8988T (cell line): ENCODE measurements at places on chromosomes 5 and 9.

GRCh38 chr5:151208481-151208914, 15.4 kb downstream of the CCDC69 start:
- no peak for DNase-seq

DNA sequence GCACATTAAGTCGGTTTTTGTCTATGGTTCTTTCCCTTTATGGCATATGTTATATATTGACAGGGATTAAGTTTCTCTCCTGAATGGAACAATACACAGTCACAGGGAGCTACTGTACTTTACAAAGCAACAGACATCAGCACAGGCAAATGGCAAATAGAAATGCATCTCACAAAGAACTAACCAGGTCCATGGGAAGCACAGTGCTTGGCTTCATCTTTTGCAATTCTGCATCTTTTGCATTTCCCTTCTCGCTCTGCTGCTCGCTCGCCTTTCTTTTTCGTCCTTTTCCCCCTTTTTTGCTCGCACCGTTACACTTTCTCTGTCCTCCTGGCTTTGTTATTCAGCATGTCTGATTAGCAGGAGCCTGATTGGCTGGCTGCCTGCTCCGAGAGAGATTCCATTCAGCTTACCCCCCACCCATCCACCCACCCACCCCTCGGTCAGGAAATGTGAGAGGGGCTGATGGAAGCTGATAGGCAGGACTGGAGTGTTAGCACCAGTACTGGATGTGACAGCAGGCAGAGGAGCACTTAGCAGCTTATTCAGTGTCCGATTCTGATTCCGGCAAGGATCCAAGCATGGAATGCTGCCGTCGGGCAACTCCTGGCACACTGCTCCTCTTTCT, at the start of gene ADAMTSL1:
Gene ADAMTSL1, plus strand, starts transcription at position 502 of the 628 bp plus-strand sequence. Its CDS starts 80 bp downstream, at position 582.
- peak; percentile 5 for DNase-seq

GRCh38 chr5:174259696-174260420, 214.4 kb downstream of the NSG2 start:
- no peak for DNase-seq

GRCh38 chr5:132601071-132601728, 44.4 kb downstream of the RAD50 start:
- no peak for DNase-seq

GRCh38 chr9:136080716-136081112, 14.4 kb downstream of the NACC2 start:
- DNase-seq: peak; percentile 8

GRCh38 chr5:123371575-123372179, 51.5 kb downstream of the CEP120 start:
- DNase-seq: no peak

GRCh38 chr9:82406456-82407085, 418.0 kb downstream of the SPATA31D1 start:
- DNase-seq: no peak

- DNase-seq: no peak
Observed at GRCh38 chr5:60257596-60258271, 364.2 kb upstream of the PDE4D start.

- no peak for DNase-seq
Observed at GRCh38 chr5:55551358-55551757, 16.6 kb upstream of the PLPP1 start.

DNA sequence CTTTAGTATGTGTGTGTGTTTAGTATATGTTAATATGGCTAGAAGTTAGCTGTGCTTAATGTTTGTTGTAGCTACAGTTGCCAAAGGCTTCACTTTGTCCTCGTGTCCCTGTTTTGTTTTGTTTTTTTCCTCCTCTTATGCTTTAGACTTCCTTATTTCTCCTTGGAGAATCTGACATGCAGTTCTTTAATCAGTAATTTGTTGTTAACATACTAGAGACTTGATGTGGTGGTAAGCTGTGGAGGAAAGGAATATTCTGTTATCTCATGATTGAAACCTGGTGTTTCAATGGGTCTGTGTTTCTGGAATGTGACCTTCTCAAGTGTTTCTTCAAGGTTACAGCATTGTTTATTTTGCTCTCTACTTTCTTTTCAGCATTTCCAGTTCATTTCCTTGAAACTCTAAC, 515.6 kb upstream of the ST8SIA4 start:
- DNase-seq: no peak

GRCh38 chr5:142886211-142886610, 116.0 kb downstream of the ARHGAP26 start:
- no peak for DNase-seq

DNA sequence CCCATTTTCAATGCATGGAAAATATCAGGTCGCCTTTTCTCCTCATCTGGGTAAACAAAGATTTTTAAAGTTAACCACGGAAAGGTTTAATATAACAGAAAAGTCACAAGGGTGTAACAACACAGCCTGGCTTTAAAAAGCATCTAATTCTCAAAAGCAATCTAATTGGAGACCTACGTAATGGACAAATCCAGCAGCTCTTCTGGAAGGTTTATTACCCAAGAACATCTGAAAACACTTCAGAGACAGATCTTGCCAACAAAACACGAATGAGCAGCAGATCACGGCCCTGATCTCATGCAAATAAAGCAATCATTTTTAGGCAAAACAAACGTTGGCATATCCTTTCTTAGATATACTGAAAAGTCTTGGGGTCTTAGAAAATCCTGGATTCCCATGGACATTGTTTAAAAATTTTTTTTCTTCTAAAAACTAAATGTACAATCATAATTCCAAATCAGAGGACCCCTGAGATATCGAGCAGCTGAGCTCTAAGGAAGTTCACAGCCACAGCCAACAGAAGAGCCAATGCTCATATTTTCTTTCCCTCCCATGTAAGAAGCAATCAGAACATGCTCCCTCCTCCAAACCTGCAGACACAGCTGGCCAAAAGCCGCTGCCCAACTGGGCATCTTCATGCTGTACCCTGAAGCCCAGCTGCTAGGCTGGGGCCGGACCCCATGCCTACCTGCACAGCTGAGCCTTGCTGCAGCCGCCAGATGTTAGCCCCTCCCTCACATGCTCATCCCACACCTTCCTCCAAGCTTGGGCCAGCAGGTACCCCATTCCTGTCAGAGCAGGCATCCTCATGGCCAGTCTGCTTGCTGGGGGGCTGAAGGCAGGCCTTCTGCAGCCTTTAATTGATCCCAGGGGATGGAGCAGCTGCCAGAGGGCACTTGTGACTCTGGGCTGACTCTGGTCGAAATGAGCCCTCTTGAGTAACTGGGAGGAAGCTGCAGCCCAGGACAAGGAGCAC, 11.2 kb downstream of the ANKS6 start:
- no peak for DNase-seq

GRCh38 chr5:77325921-77326541, 115.6 kb downstream of the PDE8B start:
- no peak for DNase-seq

DNA sequence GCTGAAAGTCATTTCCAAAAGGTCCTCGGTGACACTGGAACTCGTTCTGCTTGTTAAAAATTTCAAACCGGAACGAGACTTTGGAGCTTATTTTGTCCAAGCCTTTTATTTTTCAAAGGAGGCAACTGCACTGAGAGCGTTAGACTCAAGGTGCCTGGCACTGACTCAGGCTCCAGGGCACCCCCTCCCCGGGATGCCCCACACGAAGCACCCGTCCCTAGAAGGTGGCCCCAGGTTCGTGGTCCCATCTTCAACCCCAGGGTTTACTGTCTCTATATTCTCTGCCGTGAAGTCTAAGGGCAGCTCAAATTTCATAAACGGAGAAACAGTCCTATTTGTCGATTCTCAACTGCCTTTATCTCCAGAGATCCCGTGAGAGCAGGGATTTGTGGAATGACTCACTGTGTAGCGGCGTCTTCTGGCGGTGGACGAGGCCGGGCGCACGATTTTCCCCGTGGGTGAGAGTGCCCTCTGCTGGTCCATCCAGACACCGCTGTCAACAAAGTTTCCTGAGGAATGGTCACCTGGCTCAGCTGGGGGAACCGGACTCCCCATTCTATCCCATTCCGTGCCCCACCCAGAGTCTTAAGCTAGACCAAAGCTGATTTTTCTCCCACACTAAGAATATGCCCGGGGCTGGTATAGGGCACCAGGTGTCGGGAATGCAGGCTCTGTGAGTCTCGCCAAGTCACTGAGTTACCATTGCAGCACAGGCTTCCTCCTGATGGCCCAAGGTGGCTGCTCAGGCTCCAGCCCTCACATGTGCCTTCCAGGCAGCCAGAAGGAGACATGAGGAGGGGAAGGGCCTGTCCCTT, 27.1 kb upstream of the SLC6A19 start:
- DNase-seq: peak; percentile 90

- DNase-seq: no peak
Observed at GRCh38 chr5:57724836-57725235, 242.2 kb upstream of the ACTBL2 start.

DNA sequence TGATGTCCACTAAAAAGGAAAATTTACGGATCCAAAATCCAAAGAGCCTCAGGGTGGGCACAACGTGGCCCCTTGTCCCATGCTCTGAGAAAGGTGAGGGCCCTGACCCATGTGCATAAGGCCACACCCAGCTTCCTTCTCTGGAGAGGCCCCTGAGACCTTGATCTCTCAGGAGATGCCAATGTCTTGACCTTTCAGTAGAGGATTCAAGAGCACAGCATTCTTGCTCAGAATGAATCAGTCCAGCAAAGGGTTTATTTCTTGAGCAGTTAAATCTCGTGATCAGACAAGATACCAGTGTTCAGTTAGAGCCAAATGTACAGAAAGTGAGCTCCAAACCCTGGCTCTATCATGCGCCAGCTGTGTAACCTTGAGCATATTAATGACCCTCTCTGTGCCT, 115.9 kb upstream of the DAPK1 start:
- no peak for DNase-seq

- no peak for DNase-seq
Observed at GRCh38 chr5:90983148-90983547, 400.0 kb downstream of the ARRDC3 start.

DNA sequence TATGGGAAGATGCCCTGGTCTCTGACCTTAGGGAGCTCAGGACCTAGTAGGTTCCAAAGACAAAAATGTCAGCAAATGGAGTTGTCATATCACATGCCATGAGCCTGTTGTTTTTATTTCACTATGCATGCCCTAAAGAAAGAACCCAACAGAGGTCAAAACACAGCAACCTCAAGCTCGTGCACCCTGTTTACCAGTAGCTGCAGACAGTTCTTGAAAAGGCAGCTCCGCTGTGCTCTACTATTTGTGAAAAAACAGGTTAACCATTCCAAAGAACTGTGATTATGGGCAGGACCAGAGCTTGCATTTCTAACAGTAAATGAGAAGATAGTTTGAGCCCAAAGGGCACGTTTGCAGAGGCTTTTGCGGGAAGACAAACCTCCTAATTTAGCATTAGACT, 22.8 kb downstream of the ITK start:
- DNase-seq: no peak

- DNase-seq: no peak
Observed at GRCh38 chr9:121071370-121071755, 3.4 kb upstream of the CNTRL start.

DNA sequence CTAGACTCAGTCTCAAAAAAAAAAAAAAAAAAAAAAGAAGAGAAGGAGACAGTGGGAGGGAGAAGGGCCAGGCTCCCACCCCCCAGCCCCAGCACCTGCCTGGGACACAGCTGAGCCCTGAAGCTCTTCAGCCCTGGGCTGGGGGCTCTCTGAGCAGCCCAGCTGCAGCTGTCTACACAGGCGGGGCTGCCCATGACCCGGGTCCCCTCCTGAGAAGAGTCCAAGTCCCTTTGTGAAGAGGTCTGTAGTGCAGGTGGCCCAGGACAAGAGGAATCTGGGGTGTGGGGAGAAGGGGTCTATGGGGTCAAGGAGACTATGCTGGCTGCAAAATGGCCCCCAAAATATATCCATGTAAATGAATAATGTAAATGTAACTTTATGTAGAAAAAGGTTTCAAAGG, 6.7 kb upstream of the LCN2 start:
- DNase-seq: no peak

- no peak for DNase-seq
Observed at GRCh38 chr5:59037453-59037852, 454.6 kb downstream of the RAB3C start.

DNA sequence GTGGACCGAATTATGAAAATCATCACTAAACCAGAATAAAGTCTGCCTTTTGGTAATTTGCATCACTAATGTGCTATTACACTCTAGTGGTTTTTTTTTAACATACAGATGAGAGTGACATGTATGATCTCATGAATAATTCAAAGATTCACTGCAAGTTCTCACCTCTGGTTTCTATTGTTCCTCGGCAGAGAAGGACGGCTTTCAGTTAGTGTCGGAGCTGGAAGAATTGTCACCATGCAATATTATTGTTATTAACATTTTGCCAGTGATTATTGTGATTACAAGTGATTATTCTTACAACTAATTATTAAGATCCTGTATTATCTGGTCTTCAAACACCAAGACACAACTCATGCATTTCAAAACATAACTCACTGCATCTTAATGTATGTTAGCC, 366.6 kb upstream of the RPS23 start:
- DNase-seq: no peak

GRCh38 chr9:105436783-105437182, 11.1 kb upstream of the FSD1L start:
- DNase-seq: no peak

DNA sequence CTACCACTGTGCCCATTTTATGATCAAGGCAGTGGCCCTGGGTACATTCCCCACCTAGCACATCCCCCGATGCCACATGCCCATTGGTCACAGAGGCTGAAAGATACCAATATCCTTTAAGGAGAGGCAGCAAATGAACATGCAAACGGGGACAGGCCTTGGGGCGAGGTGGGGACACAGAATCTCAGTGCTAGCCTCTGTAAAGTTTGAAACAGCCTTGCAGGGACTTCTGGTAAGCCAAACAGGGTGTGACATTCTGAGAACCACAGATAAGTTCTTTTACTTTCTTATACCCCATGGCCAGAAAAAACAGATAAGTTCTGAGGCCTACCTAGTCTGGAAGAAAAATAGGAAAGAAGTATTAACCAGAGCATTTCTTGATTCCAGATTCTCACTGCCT, 60.5 kb downstream of the ACER2 start:
- DNase-seq: no peak
